CD4-positive, alpha-beta memory T cell (primary cell): ENCODE measurements at places on chromosomes 13 and 19. TPM values are rescaled to one million over a fixed set of nuclear protein-coding genes. Genes with fewer than 3 reads are reported as not detected.

CGB2 gene
- total RNA-seq, result not detected

NANOS3 gene
- not detected for total RNA-seq

- DNase-seq, result no peak
Observed at GRCh38 chr13:50208826-50209335, 193.6 kb downstream of the KCNRG start.

DNA sequence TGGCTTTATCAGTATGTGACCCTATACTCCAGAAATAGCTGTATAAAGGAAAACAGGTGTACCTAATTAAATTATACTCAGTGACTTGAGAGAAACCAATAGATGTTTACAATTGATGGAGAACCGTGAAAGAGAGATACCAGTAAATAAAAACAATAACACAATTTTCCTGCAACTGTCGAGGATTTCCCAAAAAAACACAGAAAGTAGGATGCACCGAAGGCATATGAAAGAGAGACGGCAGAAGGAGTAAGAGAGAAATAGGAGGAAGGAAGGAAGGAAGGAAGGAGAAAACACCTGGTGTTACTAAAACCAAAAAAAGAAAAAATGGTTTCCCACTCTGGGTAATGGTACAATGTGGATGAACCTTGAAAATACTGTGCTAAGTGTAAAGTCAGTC is 6.8 kb upstream of the ZNF229 start:
- no peak for DNase-seq

ZNF607 gene
- total RNA-seq, result 11.8 TPM

DNA sequence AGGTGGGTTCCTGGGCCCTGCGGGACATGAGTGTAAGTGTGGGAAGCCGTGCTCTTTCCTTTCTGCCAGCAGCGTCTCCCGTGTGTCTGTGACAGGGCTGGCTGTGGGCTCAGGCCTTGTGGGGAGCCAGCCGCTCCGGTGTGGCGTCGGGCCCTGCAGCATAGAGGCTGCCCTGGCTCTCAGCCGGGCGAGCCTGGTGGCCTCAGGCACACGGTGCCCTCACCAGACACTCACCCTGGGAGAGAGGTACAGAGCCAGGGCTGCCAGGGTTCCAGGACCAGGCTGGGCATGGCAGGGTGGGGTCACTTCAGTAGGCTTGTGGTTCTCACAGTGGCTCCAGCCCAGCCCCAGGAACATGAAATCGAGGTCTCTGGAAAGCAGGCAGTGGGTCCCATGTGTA is 324.8 kb downstream of the TEX29 start:
- no peak for DNase-seq
